ENCODE measurements at places on chromosomes 3 and 15. TPM values are rescaled to one million over a fixed set of nuclear protein-coding genes. Genes with fewer than 3 reads are reported as not detected.

Gene STAB1
- 43.0 TPM for total RNA-seq

Gene NUP210
- total RNA-seq, result 38.6 TPM

Gene CDCP1
- 0.65 TPM for total RNA-seq

Gene PLA2G4E
- not detected for total RNA-seq

Gene BSN
- 0.42 TPM for total RNA-seq

Gene TM4SF4
- total RNA-seq, result 184 TPM

Gene CSTA
- total RNA-seq, result 6.6 TPM

DNA sequence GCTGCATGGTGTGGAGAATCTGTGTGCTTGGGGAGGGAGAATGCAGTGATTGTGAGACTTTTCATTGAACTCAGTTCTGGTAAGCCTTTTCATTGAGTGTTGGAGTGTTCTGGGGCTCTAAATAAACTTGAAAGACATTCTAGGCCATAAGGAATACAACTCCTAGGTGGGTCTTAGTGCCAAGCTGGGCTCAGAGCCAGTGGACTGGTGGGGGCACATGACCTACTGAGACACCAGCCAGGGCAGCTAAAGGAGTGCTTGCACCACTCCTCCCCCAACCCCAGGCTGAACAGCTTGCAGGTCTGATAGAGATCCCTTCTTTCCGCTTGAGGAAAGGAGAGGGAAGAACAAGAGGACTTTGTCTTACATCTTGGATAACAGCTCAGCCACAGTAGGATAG lies 21.7 kb upstream of the KPNA4 start:
- no peaks in the 10 kb centered on the region for H3K36me3 ChIP-seq
- H3K4me1 ChIP-seq, result no peaks in the 10 kb centered on the region
- DNase-seq, result no peak
- H3K4me3 ChIP-seq, result no peak overlapping the region
- H3K27ac ChIP-seq, result no peak overlapping the region
- H3K27me3 ChIP-seq, result no peaks in the 10 kb centered on the region

- H3K4me3 ChIP-seq, result no peak overlapping the region
- DNase-seq, result no peak
- no peaks in the 10 kb centered on the region for H3K27me3 ChIP-seq
- H3K27ac ChIP-seq, result no peak overlapping the region
- H3K4me1 ChIP-seq, result no peaks in the 10 kb centered on the region
Observed at GRCh38 chr3:55167586-55168317, 239.9 kb upstream of the LRTM1 start.

DNA sequence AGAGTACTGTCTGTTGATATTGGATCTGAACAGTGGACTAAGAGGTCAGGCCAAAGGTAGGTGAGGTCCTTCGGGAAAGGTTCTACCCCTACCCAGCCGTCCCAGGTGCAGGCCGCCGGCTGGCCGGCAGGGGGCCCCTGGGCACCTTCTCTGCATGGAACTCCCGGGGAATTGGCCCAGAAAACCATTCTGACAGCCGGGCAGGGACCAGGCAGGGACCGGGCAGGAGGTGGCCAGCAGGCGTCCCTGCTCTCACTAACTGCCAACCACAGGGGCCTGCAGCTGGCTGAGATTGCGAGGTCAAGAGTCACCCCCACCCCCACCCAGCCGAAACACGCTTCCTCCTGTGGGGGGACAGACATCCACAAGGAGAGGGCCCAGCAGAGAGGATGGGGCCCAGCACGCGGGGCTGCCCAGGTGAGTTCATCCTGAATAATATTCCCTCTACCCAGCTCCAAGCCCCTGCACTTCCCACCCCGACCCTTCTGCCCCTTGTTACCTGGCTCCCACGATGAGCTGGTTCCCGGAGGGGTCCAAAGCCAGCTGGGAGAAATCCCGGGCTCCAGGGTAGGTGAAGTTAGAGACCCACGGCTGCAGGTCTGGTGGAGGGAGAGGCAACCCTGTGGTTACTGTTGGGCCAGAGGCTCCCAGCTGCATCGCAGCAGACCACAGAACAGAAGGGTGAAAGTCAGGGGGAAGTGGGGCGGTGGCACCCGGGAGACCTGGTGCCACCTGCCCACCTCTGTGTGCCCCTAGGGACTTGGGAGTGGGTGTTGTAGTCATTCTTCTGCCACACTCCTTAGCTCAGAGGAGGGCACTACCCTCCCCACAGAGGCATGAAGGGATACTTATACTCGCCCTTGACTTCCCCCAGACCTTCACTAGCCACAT lies 84.4 kb downstream of the SEMA5B start:
- no peak overlapping the region for H3K27ac ChIP-seq
- peaks cover 4% of the 10 kb centered on the region for H3K4me1 ChIP-seq
- H3K27me3 ChIP-seq, result no peaks in the 10 kb centered on the region

GRCh38 chr3:53043738-53044137 lies 2.1 kb downstream of the SFMBT1 start:
- no peaks in the 10 kb centered on the region for H3K36me3 ChIP-seq
- peaks cover 25% of the 10 kb centered on the region for H3K4me1 ChIP-seq
- H3K27me3 ChIP-seq, result no peaks in the 10 kb centered on the region
- no peak overlapping the region for H3K27ac ChIP-seq
- DNase-seq, result no peak

DNA sequence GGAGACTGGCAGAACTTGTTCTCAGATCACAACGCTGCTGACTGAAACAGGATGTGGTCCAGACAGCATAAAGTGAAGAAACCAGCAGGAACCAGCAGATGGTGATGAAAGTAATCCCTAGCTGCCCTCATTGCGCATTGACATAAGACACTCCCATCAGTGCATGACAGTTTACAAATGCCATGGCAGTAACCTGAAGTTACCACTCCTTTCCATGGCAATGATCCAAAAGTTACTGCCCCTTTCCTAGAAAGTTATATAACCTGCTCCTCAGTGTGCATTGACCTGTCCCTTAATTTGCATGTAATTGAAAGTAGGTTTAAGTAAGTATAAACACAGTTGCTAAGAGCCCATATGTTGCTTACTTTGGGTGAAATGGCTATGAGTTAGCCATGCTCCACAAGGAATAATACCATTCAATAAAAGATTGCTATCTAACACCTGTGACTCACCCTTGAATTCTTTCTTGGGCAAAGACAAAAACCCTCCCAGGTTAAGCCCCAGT lies 149.1 kb upstream of the CD96 start:
- H3K36me3 ChIP-seq, result no peaks in the 10 kb centered on the region
- no peak overlapping the region for H3K4me3 ChIP-seq
- DNase-seq, result no peak
- H3K27me3 ChIP-seq, result no peaks in the 10 kb centered on the region

- H3K27me3 ChIP-seq, result no peaks in the 10 kb centered on the region
- no peaks in the 10 kb centered on the region for H3K36me3 ChIP-seq
- DNase-seq, result no peak
- no peak overlapping the region for H3K27ac ChIP-seq
Observed at GRCh38 chr3:177145954-177146353, 51.3 kb downstream of the TBL1XR1 start.

DNA sequence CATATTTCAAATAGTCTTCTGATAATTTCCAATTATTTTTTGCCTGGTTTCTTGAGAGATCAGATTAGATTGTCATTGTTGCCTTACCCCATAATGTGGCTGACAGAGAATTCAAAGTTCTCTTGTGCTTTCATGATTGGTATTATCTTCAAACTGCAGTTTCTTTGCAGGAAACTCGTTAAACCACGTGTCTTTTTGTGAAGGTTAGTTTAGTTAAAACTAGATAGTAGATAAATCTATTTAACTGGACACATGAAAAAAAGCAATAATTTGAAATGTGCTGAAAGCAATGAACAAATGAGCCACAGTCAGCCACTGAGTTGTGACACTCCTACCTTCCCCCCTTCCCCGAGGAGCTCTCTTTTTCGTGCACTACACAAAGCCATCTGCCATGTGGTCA lies 327.5 kb upstream of the UMPS start:
- H3K27me3 ChIP-seq, result no peaks in the 10 kb centered on the region
- no peak overlapping the region for H3K4me3 ChIP-seq
- no peak for DNase-seq
- no peak overlapping the region for H3K27ac ChIP-seq
- no peaks in the 10 kb centered on the region for H3K36me3 ChIP-seq

DNA sequence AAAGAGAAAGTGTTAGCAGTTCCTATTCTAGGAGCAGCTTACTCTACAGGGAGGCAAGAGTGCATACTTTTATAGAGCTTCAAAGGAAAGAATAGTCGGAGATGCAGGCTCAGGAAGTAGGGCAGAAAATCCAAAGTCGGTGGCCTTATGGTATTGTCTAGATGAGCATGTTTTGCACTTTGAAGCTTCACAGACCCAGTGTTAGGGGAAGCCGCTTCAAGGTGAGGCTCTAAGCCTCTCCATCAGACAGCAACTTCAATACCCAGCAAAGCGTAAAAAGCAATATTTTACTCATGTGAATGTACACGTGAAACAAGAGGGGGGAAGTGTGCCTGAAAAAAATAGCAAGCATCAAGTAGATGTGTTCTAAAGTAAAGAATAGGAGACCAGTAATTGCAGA lies 125.6 kb upstream of the RASGRP1 start:
- DNase-seq, result no peak
- H3K27me3 ChIP-seq, result no peaks in the 10 kb centered on the region
- no peaks in the 10 kb centered on the region for H3K36me3 ChIP-seq
- H3K4me3 ChIP-seq, result no peak overlapping the region

DNA sequence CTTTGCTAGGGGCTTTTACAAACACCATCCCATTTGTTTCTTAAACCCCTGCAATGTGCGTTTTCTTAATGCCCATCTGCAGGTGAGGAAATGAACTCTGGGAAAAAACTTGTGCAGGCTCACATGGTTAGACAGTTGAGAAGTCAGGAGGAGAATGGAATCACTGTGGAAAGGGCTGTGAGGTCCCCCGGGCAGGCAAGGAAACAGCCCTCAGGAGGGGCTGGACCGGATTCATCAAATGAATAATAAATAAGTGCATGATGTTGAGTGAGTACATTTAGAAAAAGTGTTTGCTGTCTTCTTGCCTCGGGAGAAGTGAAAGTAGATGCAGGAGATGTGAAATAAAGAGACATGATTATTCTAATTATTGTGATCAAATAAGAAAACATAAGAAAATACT lies 76.6 kb downstream of the PGPEP1L start:
- H3K4me3 ChIP-seq, result no peak overlapping the region
- DNase-seq, result no peak
- no peaks in the 10 kb centered on the region for H3K27me3 ChIP-seq
- no peaks in the 10 kb centered on the region for H3K36me3 ChIP-seq
- H3K27ac ChIP-seq, result peak overlapping the region; percentile 29

- H3K27me3 ChIP-seq, result no peaks in the 10 kb centered on the region
- peaks cover 42% of the 10 kb centered on the region for H3K4me1 ChIP-seq
- no peaks in the 10 kb centered on the region for H3K36me3 ChIP-seq
- DNase-seq, result peak; percentile 80
Observed at GRCh38 chr3:197599089-197599765, 43.5 kb upstream of the BDH1 start.

- no peak overlapping the region for H3K4me3 ChIP-seq
- H3K4me1 ChIP-seq, result peaks cover 16% of the 10 kb centered on the region
- H3K27me3 ChIP-seq, result no peaks in the 10 kb centered on the region
- H3K27ac ChIP-seq, result peak overlapping the region; percentile 80
- DNase-seq, result no peak
Observed at GRCh38 chr3:172061724-172062184, 22.4 kb downstream of the FNDC3B start.

GRCh38 chr3:57983734-57984518 lies 24.3 kb upstream of the FLNB start:
- no peaks in the 10 kb centered on the region for H3K4me1 ChIP-seq
- no peaks in the 10 kb centered on the region for H3K36me3 ChIP-seq
- DNase-seq, result no peak
- no peak overlapping the region for H3K27ac ChIP-seq
- H3K4me3 ChIP-seq, result no peak overlapping the region
- no peaks in the 10 kb centered on the region for H3K27me3 ChIP-seq

DNA sequence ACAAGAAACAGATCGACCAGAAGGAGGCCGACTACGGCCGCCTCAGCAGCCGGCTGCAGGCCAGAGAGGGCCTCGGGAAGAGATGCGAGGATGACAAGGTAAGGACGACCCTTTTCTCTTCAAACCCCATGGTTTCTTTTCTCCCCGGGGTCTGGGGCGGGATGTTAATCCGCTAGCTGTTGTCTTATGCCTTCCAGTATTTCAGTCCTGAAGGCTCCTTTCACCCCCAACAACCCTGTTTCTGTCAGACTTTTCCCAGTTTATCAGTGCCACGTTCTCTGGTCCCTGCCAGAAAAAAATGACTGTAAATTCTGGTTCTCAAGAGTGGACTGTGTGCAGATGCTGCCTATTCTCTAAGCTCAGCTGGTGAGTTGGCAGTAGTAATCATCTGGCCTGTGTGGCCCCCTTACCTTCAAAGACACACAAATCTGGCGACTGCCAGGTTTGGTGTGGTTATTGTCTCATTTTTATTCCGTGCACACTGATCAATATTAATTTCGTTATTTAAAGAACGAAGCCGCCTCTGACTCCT lies 806 bp downstream of the GOLM2 start:
- no peaks in the 10 kb centered on the region for H3K27me3 ChIP-seq
- peaks cover 19% of the 10 kb centered on the region for H3K4me1 ChIP-seq
- peak overlapping the region; percentile 84 for H3K27ac ChIP-seq
- DNase-seq, result no peak

- no peaks in the 10 kb centered on the region for H3K27me3 ChIP-seq
- DNase-seq, result no peak
- H3K36me3 ChIP-seq, result no peaks in the 10 kb centered on the region
- no peak overlapping the region for H3K4me3 ChIP-seq
Observed at GRCh38 chr15:83262594-83263315, 21.7 kb downstream of the BNC1 start.

GRCh38 chr3:151283907-151284461 lies 5.6 kb upstream of the P2RY14 start:
- no peaks in the 10 kb centered on the region for H3K36me3 ChIP-seq
- no peak overlapping the region for H3K4me3 ChIP-seq
- DNase-seq, result no peak
- no peaks in the 10 kb centered on the region for H3K27me3 ChIP-seq
- H3K27ac ChIP-seq, result no peak overlapping the region
- no peaks in the 10 kb centered on the region for H3K4me1 ChIP-seq

Measured in liver (tissue), 10 donors.